ENCODE measurements at places on chromosomes 7 and 10.
A peak's percentile ranks its signal among the peaks of the same experiment; 100 is the strongest.

DNA sequence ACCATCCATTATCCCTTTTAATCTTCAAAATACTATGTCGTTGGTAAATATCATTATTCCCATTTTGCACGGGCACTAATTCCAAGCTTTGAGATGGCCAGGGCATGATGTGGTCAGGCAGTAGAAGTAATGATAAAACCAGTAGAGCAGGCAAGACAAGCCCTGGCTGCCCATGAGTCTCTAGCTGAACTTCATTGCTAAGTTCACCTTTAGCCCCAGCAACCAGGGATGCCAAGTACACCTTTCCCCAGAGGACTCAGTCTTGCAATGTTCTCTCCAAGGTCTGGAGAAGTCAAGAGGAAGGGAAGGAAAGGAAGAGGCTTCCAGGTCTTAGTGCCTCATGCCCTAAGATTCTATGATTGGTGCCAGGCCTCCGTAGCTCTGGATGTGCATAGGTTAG, 203.2 kb downstream of the PLXNA4 start:
- DNase-seq = no peak

DNA sequence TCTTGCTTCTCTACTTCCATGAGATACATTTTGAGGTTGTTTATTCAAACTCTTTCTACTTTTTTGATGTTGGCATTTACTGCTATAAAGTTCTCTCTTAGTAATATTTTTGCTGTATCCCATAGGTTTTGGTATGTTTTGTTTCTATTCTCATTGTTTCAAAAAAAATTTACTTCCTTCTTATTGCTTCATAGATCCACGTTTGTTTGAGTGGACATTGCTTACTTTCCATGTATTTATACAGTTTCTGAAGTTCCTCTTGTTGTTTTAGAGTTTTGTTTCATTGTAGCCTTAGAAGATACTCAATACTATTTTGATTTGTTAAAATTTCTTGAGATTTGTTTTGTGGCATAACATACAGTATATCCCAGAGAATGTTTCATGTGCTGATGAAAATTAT, 13.7 kb downstream of the TAS2R40 start:
- DNase-seq = no peak

DNA sequence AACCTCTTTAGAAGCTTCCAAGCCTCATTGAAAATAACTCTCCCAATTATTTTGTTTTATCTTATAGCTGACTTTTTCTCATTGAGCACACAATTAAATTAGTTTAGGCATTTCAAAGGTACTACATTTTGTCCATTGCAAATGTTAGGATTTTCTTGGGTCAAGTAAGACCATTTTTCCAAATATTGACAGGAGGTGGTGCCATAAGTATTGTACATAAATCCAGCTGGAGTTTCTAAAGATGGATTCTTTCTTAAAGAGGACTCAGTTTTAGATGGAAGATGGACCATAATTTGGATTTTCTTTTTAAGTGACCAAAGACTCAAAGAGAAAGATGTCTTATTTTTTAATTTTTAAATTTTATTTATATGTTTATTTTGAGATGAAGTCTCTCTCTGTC, 12.3 kb upstream of the OPN4 start:
- no peak for DNase-seq

GRCh38 chr10:123357421-123357930, 203.3 kb downstream of the BUB3 start:
- DNase-seq = no peak

DNA sequence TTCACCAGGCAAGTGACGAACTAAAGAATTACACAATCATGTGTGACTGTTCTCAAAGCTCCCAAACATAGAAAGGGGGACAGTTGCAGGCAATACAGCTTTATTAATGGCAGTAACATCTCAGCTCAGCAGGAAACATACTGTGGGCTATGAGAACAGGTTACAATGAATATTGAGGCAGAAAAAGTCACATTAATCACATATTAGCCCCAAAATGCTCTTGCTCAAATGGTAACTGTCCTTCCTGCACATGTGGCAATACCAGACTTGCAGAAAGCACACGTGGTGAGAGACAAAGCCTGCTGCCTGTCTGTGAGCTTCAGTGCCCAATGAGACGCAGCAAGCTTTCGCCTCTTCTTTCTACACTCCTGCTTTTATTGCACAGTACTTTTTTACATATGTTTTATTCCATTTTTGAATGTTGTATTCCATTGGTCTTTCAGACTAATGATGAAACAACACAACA, 104.9 kb upstream of the ACBD5 start:
- no peak for DNase-seq

- no peak for DNase-seq
Observed at GRCh38 chr10:17693009-17693408, 49.1 kb downstream of the STAM start.

DNA sequence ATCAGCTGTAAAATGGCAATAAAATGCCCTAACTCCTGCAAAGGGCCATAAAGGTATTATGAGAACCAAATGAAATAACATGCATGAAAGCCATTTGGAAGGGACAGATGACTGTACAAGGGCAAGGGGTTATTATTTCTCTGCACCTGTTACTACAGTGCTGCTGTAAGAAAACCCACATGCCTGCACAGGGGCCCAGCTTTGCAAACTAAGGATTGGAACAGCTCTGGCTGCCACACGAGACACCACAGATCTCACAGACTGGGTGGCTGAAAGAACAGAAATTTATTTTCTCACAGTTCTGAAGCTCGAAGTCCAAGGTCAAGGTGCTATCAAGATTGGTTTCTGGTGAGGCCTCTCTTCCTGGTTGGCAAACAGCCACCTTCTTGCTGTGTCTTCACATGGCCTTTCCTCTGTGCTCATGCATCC, 409.0 kb upstream of the NRP1 start:
- DNase-seq = no peak

DNA sequence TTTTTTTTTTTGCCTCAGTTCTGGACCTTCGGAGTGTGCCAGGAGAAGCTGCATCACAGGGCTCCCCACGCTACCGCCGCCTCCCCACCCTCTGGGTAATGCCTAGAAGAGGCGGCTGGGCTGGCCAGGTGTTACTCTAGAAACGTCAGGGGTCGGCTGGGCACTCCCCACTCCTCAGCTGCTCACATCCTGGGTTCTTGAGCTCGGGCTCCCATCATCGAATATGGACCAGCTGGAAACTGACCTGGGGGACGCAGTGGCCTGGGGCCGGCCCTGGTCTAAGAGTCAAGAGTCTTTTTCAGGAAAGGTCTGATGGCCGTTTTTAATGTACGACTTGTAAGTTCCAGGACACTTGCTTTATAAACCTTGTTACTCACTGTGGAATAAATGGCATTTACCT, 326.5 kb downstream of the WDR37 start:
- no peak for DNase-seq

DNA sequence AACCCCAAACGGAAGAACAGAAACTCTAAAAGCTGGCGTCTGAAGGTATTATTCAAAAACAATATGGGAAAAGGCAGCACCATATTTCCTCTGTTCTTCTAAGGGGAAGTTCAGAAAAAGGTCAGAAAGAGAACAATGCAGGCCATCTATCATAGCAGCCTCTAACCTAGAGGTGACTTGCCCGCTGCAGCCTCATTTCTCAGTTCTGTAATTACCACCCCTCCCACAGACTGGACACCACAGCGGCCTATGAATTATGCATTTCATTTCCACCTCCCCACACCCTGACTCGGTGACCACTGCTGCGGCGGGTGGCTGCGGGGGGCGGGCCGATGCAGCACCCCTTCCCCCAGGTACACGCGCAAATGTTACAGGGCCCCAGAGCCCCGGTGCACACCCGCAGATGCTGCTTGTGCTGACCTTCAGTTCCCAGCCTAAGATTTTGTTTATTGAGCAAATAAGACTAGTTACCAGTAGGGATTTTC, 125.5 kb downstream of the CLEC2L start:
- DNase-seq = no peak

DNA sequence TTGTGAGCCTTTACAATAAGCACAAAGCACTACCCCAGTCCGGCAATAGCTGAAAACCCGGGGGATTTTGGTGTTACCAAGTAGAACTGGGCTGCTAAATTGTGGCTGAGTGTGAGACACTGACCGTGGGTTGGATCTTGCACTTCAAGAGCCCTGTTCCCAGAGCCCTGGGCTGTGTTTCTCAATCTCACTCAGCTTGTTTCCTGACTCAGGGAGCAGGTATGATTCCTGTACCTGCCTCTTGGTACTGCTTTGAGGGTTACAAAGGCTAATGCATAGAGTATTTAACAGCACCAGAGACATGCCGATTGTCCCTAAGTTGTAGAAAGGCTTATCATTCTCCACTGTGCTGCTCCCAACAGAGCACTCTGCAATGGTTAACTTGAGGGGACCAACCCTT, 134.6 kb downstream of the TEX36 start:
- DNase-seq = no peak

DNA sequence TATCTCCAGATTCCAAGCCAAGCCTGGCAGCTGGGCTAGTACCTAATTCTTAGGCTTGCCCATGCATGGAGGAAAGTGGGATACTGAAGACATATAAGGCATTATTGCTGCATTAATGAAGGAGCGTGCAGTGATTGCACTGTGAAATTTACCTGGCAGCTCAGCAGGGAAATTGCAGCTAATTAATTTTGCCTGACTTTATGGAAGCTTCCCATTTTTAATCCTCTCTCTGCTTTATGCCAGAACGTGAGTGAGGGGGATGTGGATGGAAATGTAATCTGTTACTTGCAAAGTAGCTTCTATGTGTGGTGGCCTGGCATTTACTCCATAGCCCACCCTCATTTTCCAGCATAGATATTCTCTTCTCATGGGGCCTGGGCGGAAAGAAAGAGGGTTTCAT, 134.9 kb downstream of the SH2D4B start:
- DNase-seq = no peak

DNA sequence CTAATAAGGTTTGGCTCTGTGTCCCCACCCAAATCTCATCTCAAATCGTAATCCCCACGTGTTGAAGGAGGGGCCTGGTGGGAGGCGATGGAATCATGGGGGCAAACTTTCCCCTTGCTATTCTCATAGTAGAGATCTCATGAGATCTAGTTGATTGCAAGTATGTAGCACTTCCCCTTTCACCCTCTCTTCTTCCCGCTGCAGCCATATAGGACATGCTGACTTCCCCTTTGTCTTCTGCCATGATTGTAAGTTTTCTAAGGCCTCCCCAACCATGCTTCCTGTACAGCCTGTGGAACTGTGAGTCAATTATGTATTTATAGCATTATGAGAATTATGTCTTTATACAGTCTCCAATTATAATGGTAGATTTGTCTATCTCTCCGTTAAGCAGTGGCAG, 594.5 kb downstream of the ACTR3B start:
- DNase-seq = no peak

DNA sequence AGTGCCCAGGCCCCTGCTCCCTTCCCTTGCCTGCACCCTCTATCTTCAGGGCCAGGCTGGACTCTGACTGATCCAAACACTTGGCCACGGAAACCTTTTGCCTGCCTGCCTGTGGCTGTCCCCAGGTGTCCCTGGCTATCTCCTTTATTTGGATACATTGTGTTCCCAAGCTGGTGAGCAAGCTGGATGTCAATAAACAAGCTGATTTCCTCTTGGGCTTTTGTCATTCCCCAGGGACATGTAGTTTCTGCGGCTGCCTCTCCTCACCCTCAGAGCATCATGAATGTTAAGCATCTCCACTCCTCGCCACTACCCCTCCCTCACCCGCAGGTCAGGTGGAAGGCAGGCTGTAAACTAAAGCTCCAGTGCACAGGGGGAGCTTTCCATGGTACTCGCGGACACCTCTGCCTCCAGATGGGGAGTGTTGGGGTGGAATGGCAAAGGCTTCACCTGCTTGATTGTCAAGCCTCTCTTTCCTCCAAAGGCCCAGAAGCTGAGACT, 6.9 kb downstream of the GHRHR start:
- no peak for DNase-seq

- no peak for DNase-seq
Observed at GRCh38 chr10:113230011-113230610, 280.1 kb downstream of the TCF7L2 start.

DNA sequence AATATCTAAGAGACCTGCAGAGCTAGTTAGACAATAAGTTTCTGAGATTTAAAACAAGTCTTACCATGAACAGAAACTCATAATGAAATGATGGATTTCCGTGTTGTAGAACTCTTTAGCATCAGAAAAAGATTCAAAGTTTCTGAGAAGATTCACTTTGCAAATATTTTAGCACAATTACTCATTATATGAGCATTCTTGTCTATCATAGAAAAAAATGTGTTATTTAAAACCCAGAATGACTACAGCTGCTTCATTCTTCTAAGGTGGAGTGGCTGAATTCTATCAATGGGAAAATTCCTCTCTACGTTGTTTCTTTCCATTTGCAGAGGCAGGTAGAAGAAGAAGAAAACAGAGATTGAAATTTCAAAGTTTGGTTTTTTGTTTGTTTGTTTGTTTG, 21.0 kb upstream of the RALA start:
- DNase-seq = no peak

GRCh38 chr7:129914536-129915272, 38.1 kb downstream of the UBE2H start:
- DNase-seq = peak; percentile 29

DNA sequence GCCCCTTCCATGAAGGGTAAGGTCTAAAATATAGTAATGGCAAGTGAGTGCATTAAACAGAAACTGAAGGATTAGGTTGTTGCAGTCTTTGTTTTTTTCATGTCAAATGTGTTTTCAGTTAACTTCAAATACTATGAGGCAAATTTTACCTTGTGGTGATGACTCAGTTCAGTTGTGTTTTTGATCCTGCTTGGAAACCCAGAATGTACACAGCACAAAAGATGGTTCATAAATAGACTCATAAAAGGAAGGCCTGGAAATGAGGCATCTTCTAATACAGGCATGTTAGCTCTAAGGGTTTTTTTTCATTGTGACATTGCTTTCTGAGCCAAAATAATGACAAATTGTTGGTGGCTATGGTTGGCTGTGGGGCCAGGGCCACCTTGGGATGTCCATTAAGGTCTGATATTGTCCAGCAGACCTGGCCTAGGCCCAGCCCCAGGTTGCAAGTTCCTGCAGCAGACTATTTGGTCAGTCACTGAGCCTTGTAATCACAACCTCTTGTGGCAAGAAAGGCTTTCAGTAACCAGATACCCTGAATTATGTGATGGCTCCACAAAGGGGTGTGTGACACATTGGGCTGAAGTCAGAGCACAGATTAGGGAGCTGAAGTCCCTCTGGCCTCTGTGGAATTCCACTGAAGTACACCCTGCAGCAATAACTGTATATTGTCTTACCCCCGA, 69.0 kb upstream of the SAMD8 start:
- DNase-seq = no peak

DNA sequence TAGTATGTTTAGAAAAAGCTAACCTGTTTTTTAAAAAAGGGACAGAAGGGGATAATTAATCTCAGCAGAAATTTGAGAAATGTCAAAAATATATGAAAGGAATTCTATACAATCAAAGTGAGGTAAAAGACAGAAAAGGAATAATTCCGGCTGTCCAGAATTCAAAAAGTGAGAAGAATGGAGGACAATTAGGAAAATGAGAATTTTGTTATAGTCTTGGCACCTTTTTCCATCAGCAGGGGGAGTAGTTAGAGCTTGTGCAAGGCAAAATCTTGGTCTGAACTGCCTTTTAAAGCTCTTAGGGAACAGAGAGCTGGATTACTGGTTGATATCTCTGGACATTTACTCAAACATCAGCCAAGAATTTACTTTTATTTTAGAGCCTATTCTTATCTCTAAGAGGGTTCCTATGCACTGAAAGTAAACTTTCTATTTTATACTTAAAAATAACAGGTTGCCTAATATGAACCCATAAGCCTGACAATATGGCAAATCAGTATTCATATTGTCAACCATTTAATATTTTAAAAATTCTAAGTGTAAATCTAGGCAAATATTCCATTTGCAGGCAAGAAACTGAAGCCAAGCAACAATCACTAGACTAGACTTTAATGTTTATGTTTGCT, 185.6 kb downstream of the ANK3 start:
- DNase-seq = no peak
